ENCODE measurements at places on chromosomes 12 and 14.

- DNase-seq, result no peak
Measured at GRCh38 chr14:82647088-82647810, 1113.6 kb upstream of the SEL1L start.

- no peak for DNase-seq
Measured at GRCh38 chr12:25887367-25887766, 71.1 kb upstream of the RASSF8 start.

- DNase-seq, result no peak
Measured at GRCh38 chr14:103188810-103189480, 65.7 kb downstream of the TNFAIP2 start.

GRCh38 chr12:93892423-93893268 lies 215.5 kb downstream of the CRADD start:
- no peak for DNase-seq

- DNase-seq, result no peak
Measured at GRCh38 chr12:131218923-131219669, 265.4 kb downstream of the ADGRD1 start.

DNA sequence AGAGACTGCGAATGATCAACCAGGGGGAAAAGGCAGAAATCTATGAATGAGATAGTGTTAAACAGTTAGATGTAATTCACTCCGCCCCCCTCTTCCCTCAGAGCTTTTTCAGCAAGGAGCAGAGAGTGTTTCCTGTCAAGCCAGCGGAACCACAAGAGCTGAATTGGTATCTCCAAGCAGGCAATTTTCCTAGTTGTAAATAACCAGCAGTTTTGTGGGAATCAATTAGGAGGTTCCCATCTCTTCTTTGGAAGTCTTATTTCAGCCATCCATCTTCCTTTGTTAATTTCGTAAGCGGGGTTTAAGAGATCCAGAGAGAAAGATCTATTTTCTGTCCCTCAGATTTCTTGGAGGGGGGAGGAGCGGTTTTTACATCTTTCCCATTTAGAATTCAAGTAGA lies 178.0 kb downstream of the FOXN3 start:
- DNase-seq, result no peak

Data from NCI-H526 treated with DMSO at 0.1 percent for 48 hours (cell line).